ENCODE measurements at places on chromosomes 2 and 18.

- DNase-seq = no peak
These were observed 2.1 kb downstream of the KCNG2 start for GRCh38 chr18:79799619-79800370.

GRCh38 chr2:142038826-142039225, 92.0 kb downstream of the LRP1B start:
- DNase-seq = no peak

GRCh38 chr2:96145848-96146152, 560 bp upstream of the DUSP2 start:
- DNase-seq = no peak

DNA sequence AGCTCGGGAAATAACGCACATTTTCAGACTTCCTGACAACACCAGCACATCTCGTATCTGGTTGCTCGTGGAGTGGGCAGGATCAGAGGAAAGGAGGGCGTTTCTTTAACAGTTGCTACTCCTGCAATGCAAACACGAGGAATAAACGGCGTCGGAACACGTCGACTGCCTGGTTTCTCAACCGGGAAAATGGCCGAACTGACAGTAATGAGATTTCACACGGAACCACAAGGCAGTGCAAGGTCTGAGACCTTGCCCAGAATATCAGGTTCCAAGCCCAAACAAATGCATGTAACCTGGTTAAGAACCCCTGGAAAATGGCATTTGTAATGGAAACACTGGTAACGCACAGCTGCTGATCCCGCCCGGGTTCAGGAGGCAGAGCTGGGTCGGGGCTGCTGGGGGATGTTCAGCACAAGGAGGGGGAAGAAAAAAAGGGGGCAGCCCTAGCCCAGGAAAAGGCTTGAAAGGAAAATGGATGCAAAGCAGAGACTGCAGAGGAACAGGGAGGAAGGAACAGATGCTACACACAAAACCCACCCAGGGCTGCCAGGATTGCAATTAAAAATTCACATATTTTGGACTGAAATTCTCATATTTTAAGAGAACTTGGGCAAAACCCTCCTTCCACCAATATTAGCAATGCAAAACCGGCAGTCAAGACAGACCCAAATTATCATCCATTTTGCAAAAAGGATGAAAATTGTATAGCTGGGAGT, 61.6 kb upstream of the KLHL29 start:
- DNase-seq = no peak

DNA sequence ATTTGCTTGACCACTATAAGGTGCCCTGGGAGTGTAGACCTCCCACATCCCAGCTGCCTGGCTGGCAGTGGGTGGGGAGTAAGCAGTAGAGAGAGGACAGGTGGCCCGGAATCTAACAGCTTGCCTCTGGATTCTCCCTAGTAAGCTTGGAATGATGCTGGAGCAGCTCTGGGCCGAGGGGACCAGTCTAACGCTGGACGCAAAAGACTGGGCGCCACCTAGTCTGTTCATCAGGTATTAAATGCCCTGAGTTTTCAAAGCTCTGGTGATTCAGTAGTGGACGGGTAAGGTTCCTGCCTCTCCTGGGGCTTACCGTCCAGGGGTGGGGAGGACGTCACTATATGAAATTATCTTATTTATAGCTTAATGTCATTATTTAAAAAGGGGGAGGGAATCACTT, 648 bp upstream of the LYPD6B start:
- DNase-seq = no peak

DNA sequence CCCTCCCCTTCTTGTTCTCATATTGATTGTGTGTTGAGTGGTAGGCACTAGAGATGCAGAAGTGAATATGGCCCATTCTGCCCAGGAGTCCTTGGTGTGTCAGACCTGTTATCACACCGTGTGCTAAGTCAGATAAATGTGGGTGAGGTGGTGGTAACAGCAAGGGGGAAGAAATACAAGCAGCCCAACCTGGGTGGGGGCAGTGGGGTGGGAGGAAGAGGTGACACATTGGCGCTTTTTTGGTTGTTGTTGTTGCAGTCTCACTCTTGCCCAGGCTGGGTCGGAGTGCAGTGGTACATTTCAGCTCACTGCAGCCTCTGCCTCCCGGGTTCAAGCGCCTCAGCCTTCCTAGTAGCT, 12.8 kb downstream of the B3GNT2 start:
- no peak for DNase-seq

DNA sequence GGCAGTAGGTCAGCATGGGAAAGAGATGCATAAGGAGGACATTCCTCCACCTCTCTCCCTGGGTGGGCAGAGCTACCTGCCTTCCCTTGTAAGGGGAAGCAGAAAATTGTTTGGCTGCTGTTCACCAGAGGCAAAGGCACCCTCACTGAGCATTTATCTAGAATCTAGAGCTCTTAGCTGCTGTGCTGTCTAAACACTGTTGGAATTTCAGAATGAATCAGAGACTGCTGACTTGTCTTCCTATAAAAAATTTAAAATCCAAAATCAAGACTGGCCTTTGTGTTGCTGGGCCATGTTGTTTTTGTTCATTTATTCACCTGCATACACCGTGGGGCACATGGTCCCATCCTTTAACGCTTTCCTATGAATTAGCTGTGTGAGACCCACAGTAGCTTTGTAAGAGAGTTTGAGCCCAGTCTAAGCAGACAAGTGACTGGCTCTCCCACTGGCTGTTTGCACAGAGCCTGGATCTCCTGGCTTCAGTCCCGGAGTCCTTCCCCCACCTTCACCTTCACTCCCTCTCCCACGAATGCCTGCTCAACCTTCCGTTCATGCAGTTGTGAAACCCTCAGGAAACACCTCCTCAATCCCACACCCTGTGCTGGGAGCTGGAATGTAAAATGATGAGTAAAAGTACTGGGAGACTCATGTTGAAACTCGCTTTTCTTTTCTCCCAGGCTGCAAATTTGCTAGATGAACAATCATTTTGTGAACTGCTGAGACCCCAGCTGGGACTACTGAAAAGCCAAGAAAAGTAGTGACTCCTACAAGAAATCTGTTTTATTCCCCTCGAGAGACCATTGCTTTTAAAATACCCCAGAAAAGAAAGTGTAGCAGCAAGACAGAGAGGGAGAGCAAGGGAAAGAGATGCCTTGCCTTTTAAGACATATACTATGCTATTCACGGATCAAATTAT, 76.2 kb downstream of the FAM168B start:
- DNase-seq = no peak

DNA sequence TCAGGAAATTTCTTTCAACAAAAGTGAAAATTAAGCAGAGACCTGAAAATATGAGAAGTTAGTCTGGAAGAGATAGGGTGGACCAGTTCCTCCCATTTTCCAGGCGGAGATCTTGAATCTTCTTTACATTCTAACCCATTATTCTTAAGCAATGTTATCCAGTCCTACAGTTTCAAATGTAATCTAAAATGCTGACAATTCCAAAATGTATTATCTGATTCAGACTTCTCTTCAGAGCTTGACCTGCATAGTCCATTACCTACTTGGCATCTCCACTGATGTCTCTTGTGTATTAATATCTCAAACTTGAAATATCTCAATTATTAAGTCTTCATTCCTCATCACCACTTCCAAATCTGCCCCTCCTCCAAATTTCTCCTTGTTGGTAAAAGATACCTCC, 28.4 kb upstream of the SLC39A10 start:
- no peak for DNase-seq

DNA sequence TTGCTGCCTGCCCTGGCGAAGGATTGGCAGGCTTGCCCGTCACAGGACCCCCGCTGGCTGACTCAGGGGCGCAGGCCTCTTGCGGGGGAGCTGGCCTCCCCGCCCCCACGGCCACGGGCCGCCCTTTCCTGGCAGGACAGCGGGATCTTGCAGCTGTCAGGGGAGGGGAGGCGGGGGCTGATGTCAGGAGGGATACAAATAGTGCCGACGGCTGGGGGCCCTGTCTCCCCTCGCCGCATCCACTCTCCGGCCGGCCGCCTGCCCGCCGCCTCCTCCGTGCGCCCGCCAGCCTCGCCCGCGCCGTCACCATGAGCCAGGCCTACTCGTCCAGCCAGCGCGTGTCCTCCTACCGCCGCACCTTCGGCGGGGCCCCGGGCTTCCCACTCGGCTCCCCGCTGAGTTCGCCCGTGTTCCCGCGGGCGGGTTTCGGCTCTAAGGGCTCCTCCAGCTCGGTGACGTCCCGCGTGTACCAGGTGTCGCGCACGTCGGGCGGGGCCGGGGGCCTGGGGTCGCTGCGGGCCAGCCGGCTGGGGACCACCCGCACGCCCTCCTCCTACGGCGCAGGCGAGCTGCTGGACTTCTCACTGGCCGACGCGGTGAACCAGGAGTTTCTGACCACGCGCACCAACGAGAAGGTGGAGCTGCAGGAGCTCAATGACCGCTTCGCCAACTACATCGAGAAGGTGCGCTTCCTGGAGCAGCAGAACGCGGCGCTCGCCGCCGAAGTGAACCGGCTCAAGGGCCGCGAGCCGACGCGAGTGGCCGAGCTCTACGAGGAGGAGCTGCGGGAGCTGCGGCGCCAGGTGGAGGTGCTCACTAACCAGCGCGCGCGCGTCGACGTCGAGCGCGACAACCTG, at the start of gene DES:
DES (plus strand) TSS at position 223 of the 857 bp plus-strand sequence; CDS start at position 309, 86 bp downstream.
- no peak for DNase-seq

GRCh38 chr2:191369034-191369433, 123.8 kb downstream of the MYO1B start:
- DNase-seq = no peak

DNA sequence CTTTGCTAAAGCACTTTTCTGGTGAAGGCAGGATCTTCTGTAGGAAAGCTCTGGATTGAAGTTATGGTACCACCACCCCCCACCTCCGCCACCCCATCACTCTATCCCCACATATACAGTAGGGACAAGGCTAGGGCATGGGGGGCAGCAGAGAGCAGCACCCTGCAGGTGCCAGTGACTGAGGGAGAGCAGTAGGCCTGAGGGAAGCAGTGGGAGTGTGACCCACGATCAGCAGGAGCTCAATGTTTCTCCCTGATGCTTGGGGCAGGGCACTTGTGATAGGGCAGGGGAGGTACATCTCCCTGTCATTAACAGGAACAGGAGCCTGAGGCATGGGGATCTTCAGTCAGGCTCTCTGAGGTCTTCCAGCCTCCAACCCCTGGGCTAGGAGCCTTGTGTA, 121.6 kb downstream of the ZFP36L2 start:
- DNase-seq = no peak

DNA sequence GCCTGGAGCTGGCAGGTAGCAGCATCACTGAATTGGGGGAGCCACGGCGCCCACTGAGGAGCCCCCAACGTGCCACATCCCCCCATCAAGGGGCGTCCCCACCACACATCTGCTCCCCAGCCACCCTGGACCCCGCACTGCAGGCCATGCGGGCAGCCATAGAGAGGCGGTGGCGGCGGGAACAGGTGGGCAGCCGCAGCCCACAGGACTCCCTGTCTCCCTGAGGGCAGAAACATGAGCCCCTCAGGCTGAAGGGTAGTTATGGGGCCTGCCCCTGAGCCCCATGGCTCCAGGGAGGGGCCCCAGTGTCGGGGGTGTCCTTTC, 26.6 kb downstream of the CROCC2 start:
- DNase-seq = no peak

DNA sequence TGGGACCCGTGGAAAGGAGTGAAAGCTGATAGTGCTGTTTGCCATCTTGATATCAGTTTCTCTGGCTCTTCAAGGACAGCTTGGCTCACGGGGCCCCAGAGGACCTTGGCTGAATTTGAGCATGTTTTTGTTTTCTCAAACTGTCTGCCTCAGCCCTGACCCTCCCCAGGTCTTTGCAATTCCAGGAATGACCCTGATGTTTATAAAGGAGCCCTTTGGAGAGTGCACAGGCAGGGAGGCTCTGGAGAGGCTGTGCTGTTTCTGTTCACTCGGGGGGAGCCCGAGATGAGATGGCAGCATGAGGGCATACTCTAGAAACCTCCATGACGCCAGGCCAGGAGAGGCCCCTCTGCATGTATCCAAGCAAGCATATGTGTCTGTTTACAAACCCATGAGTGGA, 16.4 kb downstream of the IGFBP2 start:
- no peak for DNase-seq
